K562 (cell line): ENCODE measurements at places on chromosomes 16 and 17.

DNA sequence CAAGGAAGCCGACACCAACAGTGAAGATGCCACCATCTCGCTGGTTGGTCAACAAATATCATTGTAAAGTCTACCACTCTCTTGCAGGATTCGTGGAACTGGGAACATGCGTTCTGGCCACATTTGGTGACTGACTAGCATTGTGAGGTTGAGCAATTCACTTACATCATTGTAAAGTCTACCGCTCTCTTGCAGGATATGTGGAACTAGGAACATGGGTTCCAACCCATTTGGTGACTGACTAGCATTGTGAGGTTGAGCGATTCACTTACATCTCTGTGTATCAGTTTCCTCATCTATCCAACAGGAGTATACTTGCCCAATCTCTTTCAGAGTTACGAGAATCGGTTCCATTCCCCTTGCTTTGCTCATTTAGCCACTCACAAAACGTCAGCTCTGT lies 42.6 kb upstream of the RPH3AL start:
- no peak for DNase-seq

- peak; percentile 71 for DNase-seq
These were observed 133.1 kb downstream of the ANKRD11 start for GRCh38 chr16:89357055-89357816.

- DNase-seq = no peak
These were observed 11.2 kb downstream of the PRAC1 start for GRCh38 chr17:48711128-48711527.

DNA sequence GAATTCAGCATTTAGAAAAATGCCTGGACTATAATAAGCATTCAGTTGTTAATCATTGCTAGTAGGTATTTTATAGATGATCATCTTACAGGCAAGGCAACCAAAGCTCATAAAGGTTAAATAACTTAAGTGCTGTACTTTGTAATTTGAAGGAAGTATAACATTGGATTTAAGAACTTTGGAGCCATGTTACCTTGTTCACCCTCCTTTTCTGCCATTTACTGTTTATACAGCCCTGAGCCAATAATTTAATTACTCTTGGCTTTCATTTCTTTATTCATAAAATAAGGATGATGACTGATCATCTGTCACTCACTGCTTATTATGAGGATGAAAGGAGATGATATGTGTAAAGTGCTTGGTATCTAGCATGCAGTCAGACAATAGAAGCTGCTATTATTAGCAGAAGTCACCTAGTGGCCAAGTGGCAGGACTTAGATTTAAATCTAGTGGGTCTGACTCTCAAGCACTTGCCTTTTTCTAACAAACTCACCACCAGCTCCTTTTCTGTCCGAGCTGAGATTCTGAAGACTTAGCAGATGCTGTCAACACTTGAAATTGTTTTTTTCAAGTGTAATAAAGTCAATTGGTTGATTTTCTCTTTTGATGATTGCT lies 18.3 kb upstream of the DDX52 start:
- DNase-seq = no peak

DNA sequence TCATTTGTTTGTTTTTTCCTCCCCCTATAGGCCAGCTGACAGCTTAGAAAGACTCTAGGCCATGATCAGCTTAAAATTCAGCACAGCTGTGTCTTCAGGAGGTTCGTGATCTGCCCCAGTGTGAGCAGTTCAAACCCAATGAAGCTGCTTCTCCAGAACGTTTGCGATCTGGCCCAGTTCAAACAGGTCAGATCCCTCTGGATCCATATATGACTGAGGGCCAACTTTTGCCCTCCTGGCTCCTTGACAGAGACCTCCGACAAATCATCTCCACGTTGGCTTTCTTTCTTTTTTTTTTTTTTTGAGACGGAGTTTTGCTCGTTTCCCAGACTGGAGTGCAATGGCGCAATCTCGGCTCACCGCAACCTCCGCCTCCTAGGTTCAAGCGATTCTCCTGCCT lies 50.2 kb upstream of the ATF7IP2 start:
- DNase-seq = no peak

GRCh38 chr17:67011527-67012175 lies 32.7 kb upstream of the CACNG1 start:
- DNase-seq = no peak

DNA sequence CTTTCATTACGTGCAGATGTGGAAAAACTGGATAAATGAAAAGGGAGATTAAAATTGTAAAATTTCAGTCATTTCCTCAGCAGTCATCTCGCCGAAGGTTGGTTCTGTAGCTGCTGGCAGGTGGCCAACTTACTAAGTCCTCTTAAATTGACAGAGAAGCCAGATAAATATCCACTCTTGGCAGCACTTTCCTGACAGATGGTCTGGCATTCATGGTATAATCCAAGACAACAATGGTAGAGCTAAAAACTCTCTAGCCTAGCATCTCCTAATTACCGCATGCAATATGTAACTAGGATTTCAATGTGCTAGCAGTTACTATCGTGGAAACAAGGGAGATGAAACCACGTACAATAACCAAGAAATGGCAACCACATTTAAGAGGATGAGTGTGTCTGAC lies 306.3 kb downstream of the CNTNAP4 start:
- no peak for DNase-seq

DNA sequence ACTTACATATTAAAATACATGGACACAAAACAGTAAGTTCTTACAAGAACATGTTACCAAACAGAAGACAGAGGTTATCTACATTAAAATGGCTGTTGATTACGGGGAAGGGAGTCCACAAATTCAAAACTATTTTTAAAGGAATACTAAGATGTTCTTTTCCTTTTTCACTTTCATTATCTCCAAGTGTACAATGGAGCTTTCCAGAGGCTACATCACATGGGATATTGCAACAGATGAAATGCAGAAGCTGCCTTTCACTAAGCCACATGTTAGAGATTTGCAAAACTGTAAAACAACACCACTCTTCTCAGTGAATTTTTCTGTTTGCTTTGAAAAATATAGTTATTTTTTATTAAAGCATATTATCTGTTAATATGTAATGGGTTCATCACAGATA lies 53.6 kb downstream of the XPO6 start:
- no peak for DNase-seq

DNA sequence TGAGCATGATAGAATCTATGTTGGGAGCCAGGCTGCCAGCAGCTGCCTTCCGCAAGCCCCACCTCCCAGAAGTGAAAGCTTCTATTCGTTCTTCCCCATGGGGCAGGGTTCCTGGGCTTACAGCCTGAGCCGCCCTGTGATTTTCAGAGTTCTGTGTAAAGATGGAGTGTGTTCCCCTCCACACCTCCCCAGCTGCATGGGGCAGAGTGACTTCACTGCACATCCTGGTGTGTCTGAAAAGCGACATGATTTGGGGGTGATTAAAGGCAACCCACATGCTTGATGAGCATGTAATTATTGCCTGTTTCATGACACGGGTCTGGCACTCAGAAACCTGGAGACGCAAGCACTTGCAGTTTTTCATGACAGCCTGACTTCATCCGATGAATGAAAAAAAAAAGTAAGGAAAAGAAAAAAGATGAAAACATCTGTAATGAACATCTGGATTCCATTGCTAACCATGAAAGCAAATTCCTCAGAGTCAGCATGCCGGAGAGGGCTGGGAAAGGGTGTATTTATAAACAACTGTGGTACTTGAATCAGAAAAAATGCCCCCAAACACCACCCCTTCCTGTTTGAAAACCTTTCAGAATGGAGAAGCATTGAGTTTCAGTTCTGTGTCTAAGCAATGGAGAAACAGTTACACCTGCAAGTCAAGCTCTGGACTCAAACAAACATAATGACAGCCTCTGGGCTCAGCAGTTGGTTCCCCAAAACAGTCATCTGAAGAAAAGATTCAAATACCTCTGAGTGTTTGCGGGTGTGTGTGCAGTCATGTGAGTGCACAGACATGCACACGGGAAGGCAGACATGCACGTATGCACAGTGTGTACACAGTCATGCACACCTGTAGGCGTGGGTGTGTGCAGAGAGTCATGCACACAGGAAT lies 266.0 kb downstream of the ENGASE start:
- DNase-seq = no peak

- DNase-seq = no peak
These were observed 155.4 kb upstream of the FOXF1 start for GRCh38 chr16:86354641-86355513.

DNA sequence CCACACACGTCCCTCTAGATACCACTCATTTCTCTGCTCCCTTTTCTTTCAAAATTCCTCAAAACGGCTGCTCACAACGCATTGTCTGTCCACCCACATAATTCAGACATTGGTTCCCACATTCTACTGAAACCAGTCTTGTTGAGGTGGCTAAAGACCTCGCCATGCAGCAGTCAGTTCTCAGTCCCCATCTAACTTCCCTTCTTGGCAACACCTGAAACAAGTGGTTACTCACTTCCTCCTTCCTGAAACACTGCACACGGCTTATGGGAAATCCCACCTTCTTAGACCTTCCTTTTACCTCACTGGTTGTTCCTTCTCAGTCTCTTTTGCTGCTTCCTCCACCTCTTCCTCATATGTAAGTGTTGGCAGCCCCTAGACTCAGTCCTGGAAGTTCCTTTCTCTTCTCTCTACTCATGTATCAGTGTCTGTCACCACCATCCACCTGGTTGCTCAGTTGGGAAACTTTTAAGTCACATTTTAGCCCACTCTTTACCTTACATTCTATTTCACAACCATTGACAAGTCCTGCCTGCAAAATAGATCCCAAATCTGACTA lies 277.1 kb downstream of the CEP112 start:
- DNase-seq = no peak

DNA sequence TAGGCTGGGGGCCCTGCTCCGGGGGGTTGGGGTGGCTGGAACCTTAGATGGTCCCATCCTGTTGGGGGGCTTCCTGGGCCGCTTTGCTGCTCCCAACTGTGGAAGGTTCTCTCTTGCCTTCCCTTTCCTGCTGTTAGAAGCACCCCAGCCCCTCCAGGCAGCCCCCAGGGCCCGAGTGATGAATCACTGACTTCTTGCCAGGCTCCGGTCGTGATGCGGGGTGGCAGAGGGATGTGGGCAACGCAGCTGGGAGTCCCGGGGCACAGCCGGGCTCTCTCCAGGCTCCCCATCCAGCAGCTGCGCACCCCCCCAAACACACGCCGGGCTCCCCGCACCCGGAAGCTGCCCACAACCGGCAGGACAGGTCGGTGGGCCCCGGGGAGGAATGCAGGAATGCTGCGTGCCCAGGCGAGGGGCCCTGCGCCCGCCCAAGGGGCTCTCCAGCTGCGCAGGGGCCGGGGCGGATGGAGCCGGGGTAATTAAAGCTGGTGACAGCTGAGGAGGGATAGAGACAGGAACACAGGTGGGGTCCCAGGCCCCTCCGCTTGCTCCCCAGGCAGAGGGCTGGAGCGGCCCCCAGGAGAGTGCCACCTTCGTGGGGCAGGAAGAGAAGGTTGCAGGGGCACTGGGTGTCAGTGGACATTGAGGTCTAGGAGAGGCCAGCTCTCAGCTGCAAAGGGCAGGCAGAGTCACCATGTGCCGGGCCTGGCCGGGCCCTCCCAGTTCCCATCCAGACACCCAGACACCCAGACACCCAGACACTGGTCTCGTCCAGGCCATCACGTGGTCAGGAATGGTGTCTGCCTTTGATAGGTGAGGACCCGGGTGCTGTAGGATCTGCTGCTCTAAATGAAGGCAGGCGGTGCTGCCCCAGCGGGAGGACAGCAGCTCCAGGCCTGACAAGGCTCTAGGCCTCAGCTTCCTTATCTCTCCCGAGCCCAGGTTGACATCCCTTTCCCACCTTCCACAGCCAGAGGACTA lies 15.0 kb upstream of the SLC38A10 start:
- DNase-seq = peak; percentile 45

GRCh38 chr17:7740481-7741001 lies 23.0 kb downstream of the DNAH2 start:
- no peak for DNase-seq

GRCh38 chr17:70096861-70097260 lies 21.8 kb downstream of the KCNJ16 start:
- DNase-seq = no peak

DNA sequence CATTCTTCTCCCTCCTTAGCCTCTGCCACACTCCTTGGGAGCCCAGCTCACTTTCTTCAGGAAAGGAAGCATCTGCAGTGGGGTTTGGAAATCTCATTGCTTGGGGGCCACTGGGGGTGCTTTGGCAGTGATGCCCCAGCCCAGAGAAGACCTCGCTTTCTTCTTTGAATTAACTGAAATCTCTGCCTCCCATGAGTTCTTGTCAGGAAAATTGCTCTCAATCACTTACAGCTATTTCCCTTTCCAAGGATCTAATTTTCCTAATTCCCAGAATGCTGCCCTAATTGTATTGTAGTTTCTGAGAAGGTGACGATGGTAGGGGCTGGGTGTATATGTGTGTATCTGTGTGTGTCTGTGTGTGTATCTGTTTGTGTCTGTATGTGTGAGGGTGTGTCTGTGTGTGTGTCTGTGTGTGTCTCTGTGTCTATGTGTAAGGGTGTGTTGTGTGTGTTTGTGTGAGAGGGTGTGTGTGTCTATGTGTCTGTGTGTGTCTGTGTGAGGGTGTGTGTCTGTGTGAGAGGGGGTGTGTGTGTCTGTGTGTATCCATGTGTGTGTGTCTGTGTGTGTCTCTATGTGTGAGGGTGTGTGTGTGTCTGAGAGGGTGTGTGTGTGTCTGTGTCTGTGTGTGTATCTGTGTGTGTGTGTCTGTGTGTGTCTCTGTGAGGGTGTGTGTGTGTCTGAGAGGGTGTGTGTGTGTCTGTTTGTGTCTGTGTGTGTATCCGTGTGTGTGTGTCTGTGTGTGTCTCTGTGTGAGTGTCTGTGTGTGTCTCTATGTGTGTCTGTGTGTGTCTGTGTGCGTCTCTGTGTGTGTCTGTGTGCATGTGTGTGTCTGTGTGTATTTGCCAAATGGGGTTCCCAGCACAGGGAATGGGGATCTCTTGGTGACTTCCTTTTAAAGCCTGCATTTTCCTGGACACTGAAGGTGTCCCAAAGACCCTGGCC lies 83.5 kb upstream of the DNAJA2 start:
- DNase-seq = no peak

- no peak for DNase-seq
These were observed 16.9 kb downstream of the CLEC16A start for GRCh38 chr16:10961231-10961630.

DNA sequence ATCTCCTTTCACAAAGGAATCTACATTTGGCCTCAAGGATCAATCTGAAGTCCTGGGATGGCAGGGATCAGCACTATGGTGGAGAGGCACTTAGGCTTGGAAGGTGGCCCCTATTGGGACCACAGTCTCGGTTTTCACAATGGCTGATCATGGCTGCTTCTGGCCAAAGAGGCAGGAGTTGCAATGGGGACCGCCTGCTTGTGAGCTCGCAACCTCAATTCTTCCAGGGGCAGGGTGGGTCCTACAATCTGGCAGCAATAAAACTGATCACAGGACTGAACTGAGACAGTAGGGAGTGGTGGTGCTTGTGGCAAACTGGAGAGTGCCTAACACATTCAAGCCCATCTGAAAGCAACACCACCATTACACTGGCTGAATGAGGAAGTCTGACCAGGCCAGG lies 83.1 kb downstream of the NETO2 start:
- no peak for DNase-seq

DNA sequence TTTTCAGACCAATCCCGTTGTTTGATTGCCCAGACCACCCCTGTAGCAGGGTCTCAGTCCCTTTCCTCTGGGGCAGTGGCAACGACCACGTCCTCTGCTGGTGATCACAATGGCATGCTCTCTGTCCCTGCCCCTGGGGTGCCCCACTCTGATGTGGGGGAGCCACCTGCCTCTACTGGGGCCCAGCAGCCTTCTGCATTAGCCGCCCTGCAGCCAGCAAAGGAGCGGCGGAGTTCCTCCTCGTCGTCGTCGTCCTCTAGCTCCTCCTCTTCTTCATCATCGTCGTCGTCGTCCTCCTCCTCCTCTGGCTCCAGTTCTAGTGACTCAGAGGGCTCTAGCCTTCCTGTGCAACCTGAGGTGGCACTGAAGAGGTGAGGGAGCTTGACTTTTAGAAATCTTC lies 9.2 kb downstream of the ELOB start:
- DNase-seq = no peak

- DNase-seq = peak; percentile 33
These were observed 134.3 kb downstream of the HAPSTR1 start for GRCh38 chr16:9225527-9226316.
